ENCODE measurements at places on chromosomes 12 and 14.
A peak's percentile ranks its signal among the peaks of the same experiment; 100 is the strongest.

GRCh38 chr12:49651855-49652254, 28.5 kb downstream of the PRPF40B start:
- DNase-seq: no peak

DNA sequence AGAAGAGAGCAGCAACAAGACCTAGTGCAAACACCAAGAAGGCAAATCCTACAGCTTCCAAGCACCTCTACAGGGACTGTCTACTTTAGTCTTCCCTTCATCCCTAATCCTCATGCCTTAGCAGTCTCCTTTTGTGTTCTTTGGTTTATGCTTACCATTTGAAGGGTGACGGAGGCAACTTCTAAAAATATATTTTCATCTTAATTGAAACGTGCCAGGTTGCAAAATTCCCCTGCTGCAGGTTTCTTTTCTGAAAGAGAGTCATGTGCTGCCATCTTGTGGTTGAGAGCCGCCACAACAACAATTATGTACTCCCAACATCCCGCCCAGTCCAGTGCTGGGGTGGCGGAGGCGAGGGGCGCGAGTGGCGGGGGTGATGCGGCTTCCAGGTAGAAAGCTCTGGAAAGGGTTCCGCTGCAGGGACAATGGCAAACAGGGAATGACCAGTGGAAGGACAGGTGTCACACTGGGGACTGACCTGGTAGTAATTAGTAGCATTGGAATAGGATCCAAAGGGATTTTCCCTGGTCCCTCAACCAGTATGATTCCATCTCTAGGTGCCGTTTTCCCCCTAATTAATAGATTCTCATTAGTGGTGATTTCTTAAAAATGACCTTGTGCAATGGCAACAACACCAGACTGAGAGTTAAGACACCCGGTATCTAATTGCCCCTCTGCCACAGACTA, 80.3 kb upstream of the GNG2 start:
- DNase-seq: peak; percentile 52

DNA sequence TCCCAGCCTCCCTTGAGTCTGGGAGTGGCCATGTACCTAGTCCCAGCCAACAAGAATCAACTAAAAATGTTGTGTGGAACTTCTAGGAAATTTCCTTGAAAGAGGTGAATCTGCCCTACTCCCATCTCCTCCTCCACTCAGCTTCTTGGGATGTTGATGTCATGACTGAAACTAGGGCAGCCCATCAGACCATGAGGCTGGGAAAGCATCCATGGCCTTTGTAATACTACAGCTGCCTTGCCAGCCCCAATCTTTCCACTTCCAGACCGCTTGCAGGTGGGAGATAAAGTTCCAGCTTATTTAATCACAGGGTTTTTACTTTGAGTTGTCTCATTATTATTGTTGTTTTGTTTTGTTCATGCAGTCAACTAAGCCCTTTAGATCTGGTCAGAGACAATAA, 170.3 kb upstream of the LMNTD1 start:
- DNase-seq: no peak

- no peak for DNase-seq
These were observed 13.5 kb upstream of the METTL17 start for GRCh38 chr14:20976291-20976690.

DNA sequence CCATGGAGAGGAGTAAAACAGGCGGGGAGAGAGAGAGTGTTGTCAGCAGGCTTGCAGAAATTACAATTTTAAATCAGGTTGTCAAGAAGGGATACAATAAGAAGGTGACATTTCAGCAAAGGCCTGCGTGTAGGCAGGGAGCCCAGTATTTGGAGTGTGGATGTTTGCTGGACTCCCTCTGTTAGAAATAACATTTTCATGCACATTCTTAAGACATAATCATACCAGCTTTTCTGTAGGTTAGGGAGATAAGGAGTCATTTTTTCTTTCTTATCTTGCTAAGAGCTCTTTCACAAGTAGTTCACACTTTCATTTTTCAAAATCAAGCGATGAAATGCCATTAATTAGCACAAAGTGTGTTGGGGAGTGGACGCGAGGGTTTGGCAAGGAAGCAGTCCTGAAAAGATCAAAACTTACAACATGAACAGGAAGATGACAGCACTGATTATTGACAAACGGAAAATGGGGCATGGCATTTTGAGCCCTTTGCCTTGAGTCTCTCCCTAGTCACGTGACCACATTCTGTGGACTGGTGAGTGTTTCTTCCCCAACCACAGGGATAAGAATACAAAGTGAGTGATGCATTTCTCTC, 160.2 kb downstream of the DAD1 start:
- no peak for DNase-seq

GRCh38 chr14:104219731-104220214, 81.4 kb downstream of the KIF26A start:
- DNase-seq: no peak

DNA sequence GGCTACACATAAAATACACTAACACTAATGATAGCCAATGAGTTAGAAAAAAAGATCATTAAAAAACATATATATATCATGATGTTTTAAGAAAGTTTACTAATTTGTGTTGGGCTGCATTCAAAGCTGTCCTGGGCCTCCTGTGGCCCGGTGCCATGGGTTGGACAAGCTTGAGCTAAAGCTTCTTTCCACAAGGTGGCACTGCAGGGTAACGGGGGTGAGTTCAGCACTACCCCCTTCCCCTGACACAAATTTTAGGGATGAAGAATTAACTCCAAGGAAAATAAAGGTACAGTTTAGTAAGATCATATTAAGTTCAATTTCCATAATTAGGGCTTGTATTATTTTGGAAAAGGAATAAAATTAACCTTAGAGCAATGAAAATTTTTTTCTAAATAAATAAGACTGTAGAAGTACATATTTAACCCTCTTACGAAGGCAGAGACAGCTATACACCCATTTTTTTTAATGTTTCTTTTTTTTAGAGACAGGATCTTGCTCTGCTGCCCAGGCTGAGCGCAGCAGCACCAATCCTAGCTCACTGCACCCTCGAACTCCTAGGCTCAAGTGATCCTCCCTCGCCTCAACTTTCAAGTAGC, 38.9 kb downstream of the PPP1R13B start:
- peak; percentile 68 for DNase-seq

DNA sequence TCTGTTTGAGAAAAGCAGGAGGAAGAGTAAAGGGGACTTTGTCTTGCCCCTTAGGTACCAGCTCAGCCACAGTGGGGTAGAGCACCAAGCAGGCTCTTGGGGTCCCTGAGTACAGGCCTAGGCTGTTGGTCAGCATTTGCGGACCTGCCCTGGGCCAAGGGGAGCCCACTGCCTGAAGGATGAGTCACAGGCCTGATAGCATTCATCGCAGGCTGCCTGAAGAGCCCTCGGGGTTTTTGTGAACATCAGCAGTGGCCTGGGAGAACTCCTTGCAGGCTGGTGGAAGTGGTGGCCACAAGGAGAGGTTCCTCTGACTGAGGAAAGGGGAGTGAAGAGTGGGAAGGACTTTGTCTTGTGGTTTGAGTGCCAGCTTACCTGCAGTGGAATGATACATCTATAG, 25.0 kb upstream of the P2RX7 start:
- DNase-seq: no peak

DNA sequence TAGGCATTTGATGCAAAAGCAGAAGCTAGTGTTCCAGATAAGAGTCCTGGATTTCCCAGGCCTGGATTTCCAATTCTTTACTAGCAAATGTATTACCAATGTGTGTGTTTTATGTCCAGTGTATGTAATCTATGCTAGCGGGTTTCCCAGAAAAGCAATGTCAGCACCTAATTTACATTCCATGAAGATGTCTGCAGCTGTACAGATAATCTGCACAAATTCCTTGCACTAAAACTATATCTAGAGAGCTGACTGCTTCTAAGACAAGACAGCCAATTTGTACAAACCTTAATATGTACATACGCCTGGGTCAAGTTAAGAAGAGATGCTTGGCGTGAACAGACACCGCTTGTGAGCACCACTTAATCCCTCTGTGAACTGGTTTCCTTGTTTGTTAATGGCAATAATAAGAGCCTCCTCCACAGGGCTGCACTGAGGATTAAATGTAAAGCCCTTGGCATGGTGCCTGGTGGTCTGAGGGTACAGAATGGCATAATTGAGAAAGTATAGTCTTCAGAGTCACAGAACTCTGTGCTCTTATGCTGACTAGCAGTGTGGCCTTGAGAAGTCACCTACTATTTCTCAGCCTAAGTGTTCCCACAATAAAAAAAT, 185.6 kb downstream of the EPS8 start:
- no peak for DNase-seq

- no peak for DNase-seq
These were observed 96.3 kb downstream of the TSPAN8 start for GRCh38 chr12:71061451-71061850.

DNA sequence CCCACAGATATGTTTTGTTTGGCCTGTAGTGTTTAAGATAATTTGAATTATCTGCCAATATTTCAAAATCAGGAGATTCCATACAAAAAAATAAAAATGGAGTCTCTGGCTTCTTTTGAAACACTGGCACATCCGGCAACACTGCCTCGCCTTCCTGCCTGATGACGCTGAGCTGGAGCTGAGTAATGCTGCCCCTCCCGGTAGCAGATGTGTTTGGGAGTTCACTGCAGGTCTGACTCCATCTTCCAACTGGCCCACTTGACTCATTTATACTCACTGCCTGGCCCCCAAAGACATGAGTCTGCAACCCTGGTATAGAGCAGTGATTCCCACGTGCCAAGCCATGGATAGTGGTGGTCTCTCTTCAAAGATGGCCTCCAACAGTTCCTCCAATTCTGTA, 7.4 kb downstream of the CIT start:
- DNase-seq: no peak

- DNase-seq: no peak
These were observed 72.0 kb downstream of the NUMB start for GRCh38 chr14:73386342-73386741.

- no peak for DNase-seq
These were observed 6.0 kb downstream of the PSMB11 start for GRCh38 chr14:23047751-23048693.

- DNase-seq: no peak
These were observed 167.5 kb downstream of the KCNC2 start for GRCh38 chr12:75042125-75042524.

- DNase-seq: no peak
These were observed 36.6 kb downstream of the MAX start for GRCh38 chr14:65065719-65066118.

DNA sequence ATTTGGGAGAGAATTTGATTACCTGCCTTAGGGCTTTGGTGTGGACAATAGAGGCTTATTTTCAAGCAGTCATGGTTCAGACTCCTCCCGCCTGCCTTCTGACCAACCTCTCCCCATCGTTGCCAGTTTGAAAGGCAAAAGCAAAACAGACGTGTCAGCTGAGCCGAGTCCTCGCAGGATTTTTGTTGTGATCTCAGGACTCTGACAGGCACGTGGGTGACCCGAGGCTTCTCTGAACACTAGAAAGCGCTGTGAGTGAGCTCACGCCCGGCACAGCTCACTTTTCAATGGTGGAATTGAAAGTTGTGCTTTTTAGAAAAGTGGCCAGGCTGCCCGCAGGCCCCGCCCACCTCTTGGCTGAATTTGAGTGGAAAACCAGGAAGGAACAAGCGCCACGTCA, 130.1 kb downstream of the GLT1D1 start:
- DNase-seq: no peak

GRCh38 chr12:53128780-53129569, 25.7 kb downstream of the SOAT2 start:
- no peak for DNase-seq

DNA sequence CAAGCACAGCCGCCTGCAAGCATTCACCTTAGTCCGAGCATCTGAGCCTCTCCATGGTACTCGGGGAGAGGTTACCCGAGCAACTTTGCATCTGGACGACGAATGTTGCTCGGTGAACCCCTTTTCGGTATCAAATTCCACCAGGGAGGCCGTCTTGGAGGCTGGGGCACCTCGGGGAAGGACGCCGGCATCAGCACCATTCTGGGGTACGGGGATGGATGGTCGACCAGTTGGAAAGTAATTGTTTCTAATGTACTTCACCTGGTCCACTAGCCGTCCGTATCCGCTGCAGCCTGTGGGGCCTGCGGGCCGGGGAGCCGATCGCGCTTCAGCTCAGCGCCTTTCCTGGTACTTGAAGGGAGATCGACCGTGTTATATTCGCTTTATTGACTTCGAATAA, 161.7 kb upstream of the RTL1 start:
- DNase-seq: no peak

GRCh38 chr14:86462193-86462753, 932.3 kb downstream of the FLRT2 start:
- DNase-seq: no peak

GRCh38 chr14:103503296-103503695, 19.3 kb downstream of the CKB start:
- DNase-seq: no peak

- no peak for DNase-seq
These were observed 179.6 kb downstream of the SLC35F4 start for GRCh38 chr14:57686304-57686703.

GRCh38 chr12:59372956-59373355, 222.9 kb upstream of the SLC16A7 start:
- peak; percentile 0 for DNase-seq

- no peak for DNase-seq
These were observed 1650.9 kb upstream of the SEL1L start for GRCh38 chr14:83184531-83184930.

DNA sequence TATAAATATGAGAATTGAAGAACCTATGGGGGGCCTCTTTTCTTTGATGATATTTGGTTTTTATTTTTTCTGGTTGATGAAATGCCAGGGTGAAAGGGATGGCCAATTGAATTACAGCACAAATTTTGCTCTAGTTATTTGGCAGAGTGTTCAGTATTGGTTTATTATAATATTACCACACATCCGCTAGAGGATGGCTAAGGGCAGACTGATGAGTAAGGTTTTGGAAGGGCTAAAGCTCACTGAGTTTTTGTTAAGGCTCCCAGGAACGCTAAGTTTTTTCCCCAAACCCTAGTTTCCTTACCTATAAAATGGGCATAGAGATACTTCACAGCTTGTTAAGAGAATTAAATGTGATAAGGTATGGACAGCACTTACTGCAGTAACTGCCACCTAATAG, 34.3 kb upstream of the LRRC10 start:
- no peak for DNase-seq

DNA sequence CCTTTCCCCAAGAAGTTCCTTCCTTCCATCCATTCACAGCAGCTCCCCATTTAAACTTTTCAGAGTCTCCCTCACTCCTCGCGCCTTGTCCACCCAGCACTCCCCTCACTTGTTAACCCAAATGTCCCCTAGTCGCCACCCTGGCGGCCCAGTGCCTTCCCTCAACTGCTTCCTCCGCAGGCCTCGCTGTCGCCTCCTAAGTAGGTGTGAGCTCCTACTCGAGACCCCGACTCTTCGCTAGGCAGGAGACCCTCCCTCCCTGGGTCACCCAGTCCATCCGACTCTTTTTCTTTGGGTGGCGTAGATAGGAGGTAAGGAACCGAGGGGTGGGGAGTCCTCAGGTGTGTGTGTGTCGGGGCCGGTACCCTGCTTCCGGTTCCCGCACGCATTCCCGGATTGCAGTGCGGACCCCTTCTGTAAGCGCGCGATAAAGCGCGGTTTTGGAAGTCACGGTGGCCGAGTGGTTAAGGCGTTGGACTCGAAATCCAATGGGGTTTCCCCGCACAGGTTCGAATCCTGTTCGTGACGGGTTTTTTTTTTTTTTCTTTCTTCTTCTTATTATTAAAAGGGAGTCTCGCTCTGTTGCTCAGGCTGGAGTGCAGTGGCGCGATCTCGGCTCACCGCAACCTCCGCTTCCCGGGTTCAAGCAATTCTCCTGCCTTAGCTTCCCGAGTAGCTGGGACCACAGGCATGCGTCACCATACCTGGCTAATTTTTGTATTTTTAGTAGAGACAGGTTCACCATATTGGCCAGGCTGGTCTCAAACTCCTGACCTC, 823 bp upstream of the SMARCC2 start:
- peak; percentile 55 for DNase-seq

GRCh38 chr12:11756523-11756922, 107.0 kb downstream of the ETV6 start:
- no peak for DNase-seq

- no peak for DNase-seq
These were observed 17.7 kb downstream of the EPYC start for GRCh38 chr12:90987101-90987500.
